ENCODE measurements at places on chromosomes 3 and 15.
A peak's percentile ranks its signal among the peaks of the same experiment; 100 is the strongest.

- no peaks in the 10 kb centered on the region for H3K36me3 ChIP-seq
- no peak for DNase-seq
- no peak overlapping the region for H3K27ac ChIP-seq
- no peaks in the 10 kb centered on the region for H3K27me3 ChIP-seq
- H3K4me3 ChIP-seq, result no peak overlapping the region
Observed at GRCh38 chr3:44280631-44281030, 38.9 kb downstream of the TOPAZ1 start.

GRCh38 chr3:189572249-189572648 lies 58.9 kb upstream of the TP63 start:
- no peak overlapping the region for H3K27ac ChIP-seq
- H3K4me3 ChIP-seq, result no peak overlapping the region
- no peaks in the 10 kb centered on the region for H3K27me3 ChIP-seq
- no peaks in the 10 kb centered on the region for H3K36me3 ChIP-seq
- H3K4me1 ChIP-seq, result no peaks in the 10 kb centered on the region

- H3K27ac ChIP-seq, result peak overlapping the region; percentile 87
- DNase-seq, result no peak
- H3K4me1 ChIP-seq, result peaks cover 41% of the 10 kb centered on the region
- no peaks in the 10 kb centered on the region for H3K27me3 ChIP-seq
Observed at GRCh38 chr15:23370578-23370977, 16.0 kb downstream of the GOLGA8S start.

GRCh38 chr15:72521682-72522081 lies 47.6 kb downstream of the ARIH1 start:
- DNase-seq, result no peak
- no peaks in the 10 kb centered on the region for H3K27me3 ChIP-seq
- no peak overlapping the region for H3K4me3 ChIP-seq
- no peak overlapping the region for H3K27ac ChIP-seq
- no peaks in the 10 kb centered on the region for H3K36me3 ChIP-seq

GRCh38 chr3:37479981-37480380 lies 305.6 kb upstream of the LRRFIP2 start:
- H3K4me1 ChIP-seq, result peaks cover 4% of the 10 kb centered on the region
- peaks cover 28% of the 10 kb centered on the region for H3K36me3 ChIP-seq
- H3K27me3 ChIP-seq, result no peaks in the 10 kb centered on the region
- no peak overlapping the region for H3K27ac ChIP-seq
- no peak overlapping the region for H3K4me3 ChIP-seq
- no peak for DNase-seq

DNA sequence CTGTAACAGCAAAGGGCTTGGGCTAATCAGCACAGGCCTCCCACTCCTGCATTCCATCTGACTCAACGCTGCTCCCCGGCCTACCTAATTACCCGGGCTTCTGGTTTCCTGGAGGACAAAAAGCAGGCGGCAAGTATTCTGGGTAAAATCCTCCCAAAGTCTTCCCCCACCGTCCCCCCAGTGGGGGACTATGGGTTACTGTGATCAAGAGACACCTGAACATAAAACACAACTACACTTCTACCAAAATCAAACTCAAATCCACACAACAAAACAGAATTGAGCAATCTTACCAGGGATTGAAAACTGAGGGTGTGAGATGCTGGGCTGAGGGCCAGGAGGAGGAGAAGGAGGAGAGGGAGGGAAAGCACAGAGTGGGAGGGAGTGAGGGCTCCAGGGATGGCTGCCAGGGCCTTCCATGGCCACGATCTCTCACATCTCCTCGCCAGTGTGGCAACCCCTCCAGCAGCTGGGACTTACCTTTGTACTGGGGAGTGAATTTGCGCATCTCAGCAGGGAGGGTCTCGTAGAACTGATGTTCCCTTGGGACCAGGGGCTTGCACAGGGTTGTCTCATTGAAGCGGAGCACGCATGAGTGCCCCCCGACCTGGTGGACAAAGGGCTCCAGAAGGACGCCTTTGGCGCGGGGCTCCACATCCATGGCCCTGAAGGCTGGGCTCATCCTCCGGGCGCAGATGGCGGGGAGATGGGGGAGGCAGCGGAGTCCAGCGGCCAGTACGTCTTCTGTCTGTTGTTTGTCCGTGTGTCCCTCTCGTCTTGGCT lies 9.1 kb upstream of the NCKIPSD start:
- peak overlapping the region; percentile 97 for H3K27ac ChIP-seq
- H3K27me3 ChIP-seq, result no peaks in the 10 kb centered on the region
- peak overlapping the region; percentile 69 for H3K4me3 ChIP-seq

GRCh38 chr3:114622001-114622400 lies 328.2 kb downstream of the TIGIT start:
- H3K4me3 ChIP-seq, result no peak overlapping the region
- H3K36me3 ChIP-seq, result no peaks in the 10 kb centered on the region
- no peak overlapping the region for H3K27ac ChIP-seq
- peaks cover 22% of the 10 kb centered on the region for H3K4me1 ChIP-seq
- DNase-seq, result no peak

GRCh38 chr3:152623286-152623911 lies 211.5 kb upstream of the P2RY1 start:
- no peak for DNase-seq
- no peaks in the 10 kb centered on the region for H3K36me3 ChIP-seq
- H3K27ac ChIP-seq, result no peak overlapping the region
- no peaks in the 10 kb centered on the region for H3K27me3 ChIP-seq

DNA sequence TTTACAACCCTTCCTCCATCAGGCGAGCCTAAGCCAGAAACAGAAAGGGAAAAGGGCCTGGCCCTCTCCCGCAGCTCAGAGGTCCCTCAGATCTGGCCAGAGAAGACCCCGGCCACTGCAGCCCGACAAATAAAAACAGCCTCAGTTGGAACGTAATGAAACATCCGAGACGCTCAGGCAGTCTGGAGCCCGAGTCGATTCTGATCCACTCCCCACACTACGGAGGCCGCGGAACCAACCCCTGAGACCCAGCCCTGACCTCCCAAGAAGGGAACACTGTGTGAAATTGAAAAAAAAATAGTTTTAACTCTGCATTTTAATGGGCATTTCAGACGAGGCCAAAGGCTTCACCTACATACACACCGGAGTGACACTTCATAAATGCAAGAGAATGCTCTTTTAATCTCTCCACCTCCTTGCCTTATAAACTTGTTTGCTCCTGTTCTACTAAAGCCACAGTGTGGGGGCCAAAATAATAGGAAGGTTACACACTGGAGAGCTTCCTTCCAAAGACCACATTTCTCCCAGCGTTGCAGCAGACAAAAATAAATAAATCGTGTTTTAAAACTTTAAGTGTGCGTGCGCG lies 3.7 kb downstream of the MEIS2 start:
- peak overlapping the region; percentile 89 for H3K4me3 ChIP-seq
- H3K4me1 ChIP-seq, result peaks cover 41% of the 10 kb centered on the region
- no peaks in the 10 kb centered on the region for H3K27me3 ChIP-seq
- no peaks in the 10 kb centered on the region for H3K36me3 ChIP-seq
- no peak for DNase-seq

DNA sequence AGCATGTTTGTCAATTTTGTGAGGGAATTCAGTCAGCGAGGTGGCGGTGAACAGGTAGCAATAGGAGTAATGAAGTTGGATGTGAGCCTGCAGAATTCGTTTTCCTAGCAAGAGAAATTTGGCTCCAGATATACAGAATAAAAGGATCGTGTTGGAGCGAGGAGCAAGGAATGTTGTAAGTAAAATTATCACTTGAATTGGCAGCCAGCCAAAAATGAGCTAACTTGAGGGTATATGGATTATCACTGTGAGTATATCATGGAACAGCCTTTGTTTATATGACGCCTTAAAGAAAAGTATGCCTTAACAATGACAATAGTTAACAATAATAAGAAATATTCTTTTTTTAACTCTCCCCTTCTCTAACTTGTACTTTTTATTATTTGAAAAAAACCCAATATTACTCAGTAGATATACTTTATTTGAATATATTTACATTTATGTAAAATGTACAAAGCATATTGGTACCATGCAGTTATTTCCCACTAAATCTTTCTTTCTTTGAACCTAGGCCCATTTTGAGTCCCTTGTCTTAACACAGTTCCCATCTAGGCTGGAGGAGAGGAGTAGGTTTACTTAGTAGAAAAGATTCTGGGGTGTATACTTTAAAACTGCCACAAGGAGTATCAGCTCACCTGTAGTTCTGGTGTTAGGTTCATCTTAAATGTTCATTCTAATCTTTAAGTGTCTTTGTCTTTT lies 29.3 kb downstream of the EPHA6 start:
- DNase-seq, result no peak
- no peaks in the 10 kb centered on the region for H3K4me1 ChIP-seq
- H3K27me3 ChIP-seq, result no peaks in the 10 kb centered on the region
- H3K27ac ChIP-seq, result no peak overlapping the region

DNA sequence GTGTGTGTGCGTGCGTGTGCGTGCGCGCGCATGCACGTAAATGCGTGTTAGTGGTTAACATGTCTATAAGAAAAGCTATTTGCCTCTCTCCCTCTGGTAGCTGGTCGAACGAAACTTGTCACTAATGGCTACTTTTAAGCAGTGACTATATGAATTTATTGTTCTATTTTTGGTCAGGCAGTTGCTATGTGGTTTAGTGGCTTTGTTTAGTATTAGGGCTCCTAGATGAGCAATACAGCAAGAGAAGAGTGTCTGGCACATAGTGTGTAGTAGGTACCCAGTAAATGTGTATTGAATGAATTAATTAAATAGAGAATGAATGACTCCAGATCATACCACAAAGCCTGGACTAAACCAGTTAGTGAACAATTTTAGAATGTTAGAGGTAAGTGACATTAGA lies 171.6 kb downstream of the PPM1L start:
- H3K36me3 ChIP-seq, result no peaks in the 10 kb centered on the region
- no peak for DNase-seq
- no peak overlapping the region for H3K27ac ChIP-seq
- no peak overlapping the region for H3K4me3 ChIP-seq
- H3K4me1 ChIP-seq, result peaks cover 6% of the 10 kb centered on the region
- H3K27me3 ChIP-seq, result no peaks in the 10 kb centered on the region
